Activated CD4-positive, alpha-beta T cell treated with anti-CD3 and anti-CD28 coated beads, Interleukin-2, amount 10 ng/mL, durations not matched to agents 24 days and 14 days (primary cell): ENCODE measurements at places on chromosomes 12 and 14.

GRCh38 chr12:96516472-96517430 is 27.4 kb downstream of the CFAP54 start:
- peak; percentile 95 for DNase-seq

DNA sequence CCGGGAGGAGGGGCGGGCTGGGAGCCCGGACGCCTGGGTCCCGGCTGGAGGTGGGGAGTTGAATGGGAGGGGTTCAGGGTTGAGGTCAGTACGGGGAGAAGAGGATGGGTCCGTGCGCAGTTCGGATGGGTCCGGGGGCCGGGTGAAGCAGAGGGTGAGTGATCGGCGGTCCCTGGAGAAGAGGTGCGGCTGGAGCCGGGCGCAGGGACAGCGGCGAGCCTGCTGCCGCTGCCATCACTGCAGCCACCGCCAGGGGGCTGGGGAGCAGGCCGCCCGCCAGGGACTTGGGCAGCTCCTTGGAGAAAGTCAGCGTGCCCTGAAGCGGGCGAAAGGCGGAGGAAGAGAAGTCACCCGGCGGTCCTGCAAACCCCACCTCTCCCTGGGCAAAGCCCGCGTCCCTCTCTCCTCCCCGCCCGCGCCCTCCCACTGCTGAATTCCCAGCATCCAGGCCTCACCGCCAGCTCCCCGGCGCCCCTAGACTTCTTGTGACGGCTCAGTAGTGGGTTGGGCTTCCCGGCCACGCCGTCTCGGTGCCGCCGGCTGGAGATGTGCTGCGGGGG is 6.0 kb upstream of the GPR84 start:
- peak; percentile 78 for DNase-seq

- no peak for DNase-seq
Observed at GRCh38 chr14:21993070-21993469, 319.5 kb upstream of the OR4E1 start.

DNA sequence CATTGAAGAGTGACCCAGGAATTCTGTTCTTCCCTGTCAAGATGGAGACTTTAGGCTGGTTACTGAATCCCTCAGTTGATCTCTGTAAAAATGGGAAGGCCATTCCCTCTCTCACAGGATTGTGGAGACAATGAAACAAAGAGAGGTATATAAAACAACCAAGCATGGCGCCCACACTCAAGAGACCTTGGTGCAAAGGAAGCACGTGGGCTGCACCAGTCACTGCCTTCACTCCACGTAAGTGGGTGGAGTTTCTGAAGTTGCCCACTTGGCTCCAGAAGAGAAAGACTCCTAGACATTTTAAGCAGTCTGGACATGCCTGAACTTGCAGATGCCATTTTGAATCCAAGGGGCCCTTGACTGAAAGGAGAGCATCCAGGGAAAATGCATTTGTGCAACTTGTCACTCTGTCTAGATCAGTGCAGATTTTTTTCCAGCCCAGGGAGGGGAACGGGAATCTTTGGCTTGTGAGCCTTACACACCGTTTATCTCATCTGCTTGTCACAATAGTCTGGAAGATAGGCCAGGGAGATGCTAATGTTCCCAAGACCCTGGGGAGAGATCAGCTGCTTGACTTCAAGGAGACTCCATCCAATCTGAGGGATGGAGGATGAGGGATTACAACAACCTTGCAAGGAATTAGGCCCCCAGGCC is 96.9 kb upstream of the TBX3 start:
- no peak for DNase-seq

DNA sequence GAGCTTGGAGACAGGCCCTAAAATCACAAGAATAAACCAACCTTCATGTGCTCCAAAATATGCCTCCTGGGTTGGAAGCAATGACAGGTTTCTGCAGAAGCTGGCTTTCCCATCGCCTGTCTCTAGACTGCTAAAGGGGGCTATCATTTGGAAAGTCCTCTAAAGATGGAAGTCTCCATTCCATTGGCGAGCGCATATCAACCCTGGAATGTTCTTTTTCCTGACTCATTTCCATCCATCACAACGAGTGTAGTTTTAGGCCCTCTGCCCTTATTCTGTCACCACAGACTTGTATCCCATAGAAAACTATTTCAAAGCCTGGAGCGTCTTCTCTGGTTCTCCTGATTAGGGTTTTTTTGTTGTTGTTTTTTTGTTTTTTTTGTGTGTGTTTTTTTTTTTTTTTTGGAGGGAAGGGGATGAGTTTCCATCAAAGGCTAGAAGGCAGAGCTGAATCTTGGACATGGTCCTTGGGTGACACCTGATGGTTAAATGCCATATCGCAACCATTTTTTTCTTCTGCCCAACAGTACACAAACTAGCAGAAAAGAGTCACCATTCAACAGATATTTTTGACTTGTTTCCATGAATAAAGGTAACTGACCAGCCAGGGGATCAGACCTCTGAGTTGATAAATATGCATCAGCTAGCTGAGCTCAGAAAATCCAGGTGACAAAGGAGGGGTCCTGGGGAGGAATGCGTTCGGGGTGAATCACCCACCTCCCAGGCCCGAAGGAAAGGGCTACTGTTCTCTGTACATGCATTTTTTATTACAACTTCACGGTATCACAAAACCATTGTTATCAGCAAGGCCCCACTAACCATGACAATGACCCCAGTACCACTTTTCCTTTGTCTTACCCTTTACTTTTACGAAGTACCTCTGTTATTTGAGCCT is 40.5 kb downstream of the KCNA5 start:
- DNase-seq, result peak; percentile 79

DNA sequence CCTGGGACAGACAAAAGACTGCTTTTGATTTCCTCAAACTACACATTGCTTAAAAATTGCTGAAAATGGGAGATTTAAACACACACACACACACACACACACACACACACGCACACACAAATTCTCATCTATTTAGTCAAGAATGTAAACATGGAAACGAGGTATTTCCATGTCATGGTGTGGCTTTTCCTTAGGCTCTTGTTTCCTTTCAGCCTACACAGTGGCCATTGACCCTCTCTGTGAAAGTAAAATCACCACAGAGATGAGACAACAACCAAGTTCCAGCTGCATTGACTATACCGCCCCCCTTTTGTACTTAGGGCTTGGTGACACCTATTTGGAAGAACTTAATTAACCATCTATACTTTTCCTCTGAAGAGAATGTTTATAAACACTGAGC is 41.9 kb downstream of the TTC8 start:
- no peak for DNase-seq
